Stimulated activated CD4-positive, alpha-beta T cell treated with anti-CD3 and anti-CD28 coated beads, TNF-alpha, amount 100 ng/mL, for 48 hours (primary cell): ENCODE measurements at places on chromosomes 6 and 20.

GRCh38 chr20:41738604-41739206, 120.5 kb upstream of the CHD6 start:
- peak; percentile 11 for DNase-seq

- DNase-seq = no peak
These were observed 1.5 kb downstream of the TGM3 start for GRCh38 chr20:2297357-2297728.

- DNase-seq = no peak
These were observed 57.9 kb upstream of the SSTR4 start for GRCh38 chr20:22977047-22977785.

GRCh38 chr6:30889921-30890645, 5.8 kb downstream of the DDR1 start:
- no peak for DNase-seq

GRCh38 chr20:48064929-48065328, 279.6 kb upstream of the SULF2 start:
- no peak for DNase-seq

DNA sequence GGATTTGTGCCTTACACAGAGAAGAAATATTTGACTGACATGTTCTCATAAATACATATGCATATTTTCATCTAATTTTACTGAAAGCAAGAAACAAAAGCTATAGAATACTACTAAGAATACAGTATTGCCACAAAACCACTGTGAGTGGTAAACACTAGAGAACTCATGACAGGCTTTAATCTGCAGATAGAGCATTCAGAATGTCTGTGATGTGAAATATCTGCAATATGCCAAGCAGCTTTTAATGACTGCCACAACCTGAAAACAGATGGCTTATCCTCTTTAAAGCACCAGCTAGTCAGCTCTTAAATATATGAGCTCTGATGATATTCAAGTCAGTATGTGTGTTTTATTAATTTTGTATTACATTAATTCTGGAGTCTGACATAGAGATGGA, 3.4 kb downstream of the NAPB start:
- DNase-seq = no peak

GRCh38 chr6:111199935-111200334, 112.6 kb downstream of the SLC16A10 start:
- DNase-seq = no peak

DNA sequence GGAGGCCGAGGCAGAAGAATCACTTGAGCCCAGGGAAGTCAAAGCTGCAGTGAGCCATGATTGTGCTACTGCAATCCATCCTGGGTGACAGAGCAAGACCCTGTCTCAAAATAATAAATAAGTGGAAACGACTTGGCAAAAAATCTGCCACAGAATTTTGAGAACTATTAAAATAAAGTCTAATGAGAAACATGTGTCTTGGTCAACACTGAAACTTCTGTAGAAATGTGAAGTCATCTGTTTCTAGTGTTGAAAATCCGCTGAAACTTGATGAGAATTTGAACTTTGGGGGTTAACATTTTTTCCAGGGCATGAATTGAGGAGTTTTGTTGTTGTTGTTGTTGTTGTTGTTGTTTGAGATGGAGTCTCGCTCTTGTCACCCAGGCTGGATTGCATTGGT, 29.0 kb upstream of the BCLAF1 start:
- DNase-seq = no peak

DNA sequence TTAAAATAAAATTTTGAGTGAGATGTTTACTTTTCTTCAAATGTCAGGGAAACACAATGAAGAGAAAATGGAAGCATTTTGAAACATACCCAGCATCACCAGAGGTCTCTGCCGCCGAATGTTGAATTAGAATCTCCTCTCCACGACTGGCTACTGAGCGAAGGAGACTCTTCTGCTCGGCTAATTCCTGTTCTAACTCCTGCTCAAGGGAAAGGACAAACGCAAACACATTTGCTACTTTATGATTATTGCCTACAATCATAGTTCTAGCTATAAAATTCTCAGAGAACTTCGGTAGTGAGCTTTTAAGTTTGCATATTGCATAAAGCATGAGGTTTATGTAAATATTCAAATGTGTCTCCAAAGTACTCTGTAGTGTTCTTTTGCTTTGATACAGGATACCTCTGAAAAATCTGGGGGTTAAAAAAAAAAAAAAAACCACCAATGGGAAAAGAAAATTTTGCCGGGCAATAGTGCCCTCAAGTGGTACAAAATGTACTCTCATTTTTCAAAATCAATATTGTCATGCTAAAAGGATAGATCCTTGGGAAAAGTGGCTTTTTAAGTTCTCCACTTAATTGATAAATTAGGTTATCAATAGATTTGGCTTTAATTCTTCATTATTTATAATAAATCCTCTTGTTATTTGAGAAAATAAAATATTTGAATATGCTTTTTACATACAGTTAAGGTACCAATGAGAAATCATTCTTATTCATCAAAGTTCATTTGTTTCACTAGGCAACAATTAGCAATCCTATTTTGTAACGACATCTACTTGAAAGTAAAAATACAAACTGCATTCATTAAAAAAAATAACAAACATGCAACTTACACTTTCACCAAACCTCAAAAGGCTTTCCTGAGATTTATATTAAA, 369.0 kb downstream of the SYNE1 start:
- no peak for DNase-seq

- no peak for DNase-seq
These were observed 282.7 kb downstream of the TBC1D7 start for GRCh38 chr6:13045676-13046075.

DNA sequence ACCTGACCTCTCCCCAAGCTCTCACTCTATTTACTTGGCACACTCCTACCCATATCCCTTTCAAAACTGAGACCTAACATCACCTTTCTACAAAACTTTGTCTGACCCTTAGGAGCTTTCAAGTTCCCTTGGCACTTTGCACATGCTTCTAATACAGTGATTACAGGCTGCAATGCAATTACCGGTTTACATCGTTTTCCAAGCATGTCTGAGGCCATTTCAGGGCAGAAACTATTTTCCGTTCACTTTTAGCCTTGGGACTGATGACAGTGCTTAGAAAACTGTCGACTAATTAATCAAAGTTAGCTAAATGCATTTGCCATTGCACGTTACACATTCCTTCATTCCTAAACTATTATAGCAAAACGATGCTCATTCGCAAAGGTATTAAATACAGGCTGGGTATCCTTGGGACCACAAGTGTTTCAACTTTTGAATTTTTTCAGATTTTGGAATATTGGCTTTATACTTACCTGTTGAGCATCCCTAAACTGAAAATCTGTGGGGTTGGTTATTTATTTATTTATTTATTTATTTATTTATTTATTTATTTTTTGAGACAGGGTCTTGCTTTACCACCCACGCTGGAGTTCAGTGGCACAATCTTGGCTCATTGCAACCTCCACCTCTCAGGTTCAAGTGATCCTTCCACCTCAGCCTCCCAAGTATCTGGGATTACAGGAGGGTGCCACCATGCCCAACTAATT, 3.3 kb downstream of the RARS2 start:
- no peak for DNase-seq

DNA sequence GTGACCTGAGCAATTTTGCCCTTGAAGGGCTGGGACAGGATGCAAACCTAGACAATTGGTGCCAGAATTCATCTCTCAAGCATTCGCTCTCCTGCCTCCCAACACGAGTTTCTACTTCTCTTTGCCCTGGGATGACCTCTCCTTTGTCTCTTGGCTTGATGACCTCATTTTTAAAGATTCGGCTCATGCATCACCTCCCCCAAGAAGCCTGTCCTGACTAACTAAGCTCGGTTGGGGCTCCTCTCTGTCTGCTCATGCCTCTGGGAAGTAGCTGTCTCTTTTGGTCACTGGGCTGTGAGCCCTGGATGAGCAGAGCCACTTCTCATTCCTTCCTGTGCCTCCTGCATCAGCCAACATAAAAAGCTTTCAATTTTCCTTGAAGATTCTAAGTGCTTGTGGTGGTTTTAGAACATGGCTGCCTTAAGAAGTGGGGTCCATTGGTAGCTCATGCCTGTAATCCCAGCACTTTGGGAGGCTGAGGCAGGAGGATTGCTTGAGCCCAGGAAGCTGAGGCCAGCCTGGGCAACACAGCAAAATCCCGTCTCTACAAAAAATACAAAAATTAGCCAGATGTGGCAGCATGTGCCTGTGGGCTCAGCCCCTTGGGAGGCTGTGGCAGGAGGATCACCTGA, 11.1 kb upstream of the TCF15 start:
- DNase-seq = no peak

DNA sequence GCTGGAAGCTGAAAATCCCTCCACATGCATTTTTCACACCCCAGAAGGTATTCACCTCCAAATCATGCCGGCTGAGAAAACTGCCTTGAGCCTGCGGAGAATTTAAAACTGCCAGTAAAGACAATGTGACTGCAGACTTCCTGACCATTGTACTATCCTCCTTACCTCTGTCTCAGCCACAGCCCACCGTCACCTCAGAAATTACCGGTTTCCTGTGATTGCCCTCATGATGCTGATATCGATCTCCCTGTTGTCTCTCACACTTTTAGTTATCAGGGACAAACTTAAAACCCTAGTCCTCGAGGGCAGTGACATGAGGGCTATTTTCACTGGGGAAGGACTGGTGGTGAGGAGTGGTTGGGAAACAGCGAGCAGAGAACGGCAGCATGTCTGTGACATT, 30.2 kb upstream of the FOXQ1 start:
- DNase-seq = no peak

- DNase-seq = no peak
These were observed 130.5 kb downstream of the MYB start for GRCh38 chr6:135311446-135312200.
